Activated naive CD8-positive, alpha-beta T cell treated with anti-CD3 and anti-CD28 coated beads, Interleukin-2, amount 50 U/mL, for 24 hours (primary cell): ENCODE measurements at places on chromosomes 5 and 9.

DNA sequence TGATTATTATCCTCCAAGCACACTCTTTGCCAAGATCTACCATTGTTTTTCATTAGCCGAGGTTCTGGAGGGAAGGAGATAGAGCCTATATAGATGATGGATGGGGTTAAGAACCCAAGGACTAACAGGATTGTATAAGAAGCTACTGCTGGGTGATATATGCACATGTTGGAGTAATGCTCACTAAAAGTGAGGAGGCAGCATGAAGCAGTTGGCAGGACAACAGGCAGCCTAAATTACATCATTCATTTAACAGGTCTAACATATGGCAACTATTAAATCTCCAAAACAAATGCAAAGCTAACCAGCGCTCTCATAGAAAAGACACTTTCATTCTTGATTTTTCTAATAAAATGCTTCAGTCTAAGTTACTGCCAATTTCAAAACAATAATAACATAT is 293.2 kb downstream of the EPB41L4A start:
- no peak for DNase-seq

DNA sequence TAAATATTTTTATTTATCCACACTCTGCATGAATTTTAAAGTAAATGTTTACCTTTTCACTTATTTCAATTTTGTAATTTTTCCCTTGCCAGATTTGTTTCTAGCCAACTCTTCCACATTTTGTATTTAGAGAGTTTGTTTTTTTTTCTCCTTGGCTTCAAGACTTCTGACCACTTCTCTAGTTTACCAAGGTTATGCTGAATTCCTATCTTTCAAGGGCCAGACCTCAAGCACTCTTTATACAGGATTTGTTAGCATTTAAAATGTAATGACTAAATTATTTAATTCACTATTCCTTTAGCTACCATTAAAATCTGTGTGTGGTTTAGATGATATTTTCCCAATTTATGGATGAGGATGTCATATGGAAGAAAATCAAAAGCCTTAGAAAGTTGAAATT is 42.5 kb downstream of the MEF2C start:
- no peak for DNase-seq

- DNase-seq, result peak; percentile 12
Observed at GRCh38 chr5:176985516-176985915, 21.1 kb downstream of the UIMC1 start.

GRCh38 chr9:14316602-14317300 is 2.8 kb upstream of the NFIB start:
- no peak for DNase-seq

GRCh38 chr9:94703488-94704140 is 22.9 kb upstream of the AOPEP start:
- DNase-seq, result no peak

- DNase-seq, result peak; percentile 68
Observed at GRCh38 chr5:42950456-42951292, 89.4 kb downstream of the ANXA2R start.

DNA sequence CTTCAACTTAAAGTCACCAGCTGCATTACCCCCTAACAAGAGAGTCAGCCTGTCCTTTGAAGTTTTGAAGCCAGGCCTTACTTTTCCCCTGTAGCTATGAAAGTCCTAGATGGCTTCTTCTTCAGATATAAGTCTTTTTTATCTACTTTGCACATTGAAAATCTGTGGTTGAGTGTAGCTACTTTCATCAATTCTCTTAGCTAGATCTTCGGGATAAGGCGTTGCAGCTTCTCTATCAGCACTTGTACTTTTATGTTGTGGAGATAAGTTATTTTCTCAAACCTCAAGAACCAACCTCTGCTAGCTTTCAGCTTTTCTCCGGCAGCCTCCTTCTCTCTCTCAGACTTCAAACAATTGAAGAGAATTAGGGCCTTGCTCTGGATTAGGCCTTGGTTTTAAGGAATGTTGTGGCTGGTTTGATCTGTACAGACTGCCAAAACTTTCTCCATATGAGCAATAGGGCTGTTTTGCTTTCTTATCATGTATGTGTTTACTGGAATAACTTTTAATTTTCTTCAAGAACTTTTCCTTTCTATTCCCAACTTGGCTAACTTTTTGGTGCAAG is 21.6 kb downstream of the CATSPER3 start:
- DNase-seq, result no peak

DNA sequence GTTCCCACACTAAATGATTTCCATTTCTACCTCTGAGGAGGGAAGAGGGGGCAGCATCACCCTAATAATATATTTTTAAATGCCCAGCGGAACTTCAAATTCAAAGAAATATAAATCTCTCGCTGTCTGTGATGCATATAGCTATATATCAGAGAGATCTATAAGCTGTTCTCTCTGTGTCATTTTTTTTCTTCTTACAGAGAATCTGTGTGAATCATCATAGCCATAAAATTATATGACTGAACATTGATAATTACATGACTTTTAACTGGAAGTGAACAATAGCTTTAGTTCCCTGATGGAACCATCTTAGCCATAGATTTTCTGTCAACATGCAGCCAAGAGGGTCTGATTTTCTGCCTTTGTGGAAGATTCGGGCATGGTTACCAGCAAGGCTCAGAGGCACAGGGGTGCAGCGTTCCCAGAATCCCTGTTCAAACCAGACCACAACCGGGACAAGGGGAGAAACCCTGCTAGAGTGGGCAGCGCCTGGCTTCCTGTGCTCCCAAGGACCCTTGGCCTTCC is 93.7 kb upstream of the OSMR start:
- no peak for DNase-seq

- DNase-seq, result no peak
Observed at GRCh38 chr9:110143485-110143884, 64.5 kb downstream of the C9orf152 start.

DNA sequence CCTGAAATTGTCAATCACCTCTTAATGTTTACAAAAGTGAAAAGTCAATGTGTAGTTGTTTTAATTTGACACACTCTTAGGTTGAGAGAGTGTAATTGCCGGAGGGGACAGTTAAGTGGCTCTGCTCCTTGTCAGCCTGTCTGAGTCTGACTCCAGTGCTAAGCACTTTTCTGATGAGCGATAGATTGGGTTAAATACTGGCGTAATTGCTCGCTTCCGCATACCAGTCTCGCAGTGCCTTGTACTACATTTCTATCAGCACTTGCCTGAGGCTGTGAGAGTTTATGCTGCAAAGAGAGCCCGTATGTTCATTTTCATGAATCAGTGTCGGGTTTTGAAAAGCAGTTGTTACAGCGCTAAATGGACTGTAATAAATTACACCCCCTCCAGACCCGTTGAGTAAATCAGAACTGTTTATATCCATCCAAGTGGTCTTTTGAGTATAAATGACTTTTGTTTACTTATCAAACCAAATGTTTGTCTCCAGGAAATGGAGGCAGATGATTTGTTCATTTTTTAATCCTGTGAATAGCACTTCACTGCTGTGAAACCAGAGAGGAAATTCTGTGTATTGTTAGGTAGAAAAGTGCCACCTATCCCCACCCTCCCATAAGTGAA is 41.0 kb upstream of the DMRT3 start:
- DNase-seq, result no peak

- DNase-seq, result no peak
Observed at GRCh38 chr5:51278539-51278938, 104.7 kb upstream of the ISL1 start.

GRCh38 chr5:153276151-153276550 is 214.3 kb upstream of the GRIA1 start:
- DNase-seq, result peak; percentile 5

DNA sequence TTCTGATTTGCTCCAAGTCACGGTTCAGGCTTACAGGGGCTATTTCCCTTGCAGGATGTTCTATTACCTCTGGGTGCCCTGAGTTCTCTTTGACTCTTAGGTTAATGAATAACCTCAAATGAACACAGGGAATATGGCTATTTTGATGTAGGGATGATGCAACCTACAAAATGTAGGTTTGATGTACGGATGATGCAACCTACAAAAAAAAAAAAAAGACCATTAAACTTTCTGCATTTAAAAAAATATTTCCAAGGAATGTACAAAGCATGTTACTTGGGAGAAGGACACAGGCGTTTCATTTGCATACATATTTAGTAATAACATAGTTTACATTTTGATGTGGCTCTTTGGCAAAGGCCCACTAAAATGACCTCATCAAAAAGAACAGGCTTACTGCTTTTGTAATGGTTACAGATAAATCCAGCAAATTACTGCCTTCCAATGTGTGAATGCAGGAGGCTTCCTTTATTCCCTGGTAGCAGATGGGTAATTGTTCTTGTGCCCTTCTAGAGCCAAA is 36.3 kb downstream of the ZNF474 start:
- DNase-seq, result no peak

- DNase-seq, result no peak
Observed at GRCh38 chr5:145699846-145700245, 135.3 kb downstream of the PRELID2 start.

- DNase-seq, result no peak
Observed at GRCh38 chr5:28430565-28431178, 1392.3 kb upstream of the CDH9 start.

GRCh38 chr5:33843579-33843978 is 48.2 kb downstream of the ADAMTS12 start:
- DNase-seq, result no peak

- no peak for DNase-seq
Observed at GRCh38 chr9:135971111-135971766, 10.1 kb upstream of the UBAC1 start.

GRCh38 chr5:179115307-179115706 is 55.1 kb downstream of the ZNF354C start:
- DNase-seq, result no peak

DNA sequence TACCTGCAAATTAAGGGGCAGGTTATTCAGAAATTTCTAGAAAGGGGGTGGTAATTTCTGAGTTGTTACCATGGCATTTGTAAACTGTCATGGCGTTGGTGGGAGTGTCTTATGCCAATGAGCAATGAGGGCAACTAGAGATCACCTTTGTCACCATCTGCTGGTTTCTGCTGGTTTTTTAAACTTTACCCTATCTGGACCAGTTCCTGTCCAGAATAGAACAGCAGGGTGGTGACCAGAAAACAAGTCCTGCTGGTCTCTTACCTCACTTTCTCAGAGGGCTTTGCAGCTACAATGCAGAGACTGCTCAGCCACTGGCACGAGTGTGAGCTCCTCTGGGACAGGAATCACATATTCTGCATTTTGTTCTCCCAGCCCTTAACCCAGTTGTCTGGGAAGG is 51.4 kb downstream of the FAM114A2 start:
- no peak for DNase-seq

- no peak for DNase-seq
Observed at GRCh38 chr9:93114169-93114983, 18.4 kb downstream of the CARD19 start.

GRCh38 chr5:103408408-103408807 is 149.8 kb downstream of the MACIR start:
- no peak for DNase-seq

- no peak for DNase-seq
Observed at GRCh38 chr5:146644831-146645230, 128.8 kb upstream of the GPR151 start.

- no peak for DNase-seq
Observed at GRCh38 chr9:32399110-32399815, 14.8 kb downstream of the ACO1 start.

DNA sequence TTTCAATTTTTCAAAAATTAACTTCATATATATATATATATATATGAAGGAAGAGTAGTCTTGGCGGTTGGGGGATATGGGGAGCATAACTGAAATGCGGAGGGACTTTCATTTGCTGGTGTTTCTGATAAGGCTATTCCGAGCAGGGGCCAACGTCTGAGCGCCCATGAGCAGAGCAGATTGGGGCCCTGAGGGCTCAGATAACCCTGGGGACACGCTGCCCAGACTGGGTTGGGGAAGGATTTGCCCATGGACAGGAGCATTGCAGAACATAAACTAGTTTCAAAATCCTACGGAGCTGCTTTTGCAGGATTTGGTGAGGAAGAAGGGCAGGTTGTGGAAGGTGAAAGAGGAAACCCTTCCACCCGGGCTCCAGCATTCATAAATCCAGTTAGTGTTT is 240.2 kb downstream of the IRX1 start:
- DNase-seq, result no peak

DNA sequence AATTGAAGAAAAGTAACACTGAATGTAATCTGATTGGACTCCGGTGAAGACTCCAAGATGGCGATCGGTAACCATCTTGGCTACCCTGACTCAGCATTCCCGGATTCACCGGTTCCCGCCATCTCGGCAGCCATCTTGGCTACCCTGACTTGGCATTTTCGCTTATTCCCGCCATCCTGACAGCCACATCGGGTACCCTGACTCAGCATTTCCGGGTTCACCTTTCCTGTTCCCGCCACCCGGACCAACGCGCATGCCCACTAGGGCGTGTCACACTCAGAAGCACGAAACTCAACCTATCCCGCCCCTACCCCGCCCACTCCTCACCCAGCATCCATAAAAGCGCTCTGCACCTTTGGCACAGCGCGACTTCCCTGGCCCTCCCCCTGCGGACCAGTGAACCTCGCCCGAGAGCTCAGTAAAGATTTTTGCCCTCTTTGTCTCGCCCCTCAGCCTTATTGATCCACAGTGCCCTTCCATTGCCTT is 17.2 kb downstream of the SPTLC1 start:
- DNase-seq, result peak; percentile 48

- no peak for DNase-seq
Observed at GRCh38 chr5:111765613-111766571, 8.9 kb upstream of the NREP start.

DNA sequence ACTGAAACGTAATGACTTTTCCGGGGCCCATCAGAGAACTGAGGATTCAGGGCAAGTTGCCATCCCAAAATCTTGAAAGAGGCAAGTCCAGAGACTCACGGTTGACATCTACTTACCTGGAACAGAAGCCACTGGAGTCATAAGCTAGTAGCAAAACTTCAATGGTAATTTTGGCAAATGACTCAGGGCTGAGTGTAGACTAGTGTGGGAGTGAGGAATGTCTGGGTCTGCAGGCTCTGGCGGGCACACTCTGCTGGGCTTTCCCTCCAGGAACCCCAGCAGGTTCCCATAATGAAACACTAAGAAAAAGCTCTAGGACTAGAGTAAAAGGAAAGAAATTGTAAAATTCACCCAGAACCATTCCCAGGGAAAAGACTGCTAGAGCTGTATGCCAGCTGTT is 122.9 kb upstream of the NFIL3 start:
- no peak for DNase-seq

- peak; percentile 46 for DNase-seq
Observed at GRCh38 chr9:74887041-74887980, at the start of gene TRPM6. TRPM6 (minus strand) TSS chr9:74887921; CDS start chr9:74887856, 65 bp downstream.

- DNase-seq, result peak; percentile 75
Observed at GRCh38 chr9:132411091-132411508, 1.1 kb downstream of the CFAP77 start.

- no peak for DNase-seq
Observed at GRCh38 chr5:109649318-109649717, 40.4 kb upstream of the MAN2A1 start.

- peak; percentile 35 for DNase-seq
Observed at GRCh38 chr5:10352430-10353240, 860 bp upstream of the MARCHF6 start.

DNA sequence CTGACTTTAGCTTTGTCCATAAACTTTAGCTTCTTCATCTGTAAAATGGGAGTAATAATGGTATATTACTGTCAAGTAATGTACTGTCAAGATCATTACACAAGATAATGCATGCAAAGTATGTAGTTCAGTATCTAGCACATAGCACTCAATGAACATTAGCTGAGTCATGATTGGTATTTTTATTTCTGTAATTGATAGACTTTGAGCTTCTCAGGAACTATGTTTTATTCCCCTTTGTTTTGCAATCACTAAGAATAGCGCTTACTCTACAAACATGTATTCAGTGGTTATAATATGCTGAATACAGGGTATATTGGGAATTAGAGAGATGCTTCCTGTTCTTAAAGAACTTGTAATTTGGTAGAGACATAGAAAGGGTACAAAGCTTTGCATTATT is 142.3 kb upstream of the KLF9 start:
- no peak for DNase-seq
